Foreskin melanocyte (primary cell): ENCODE measurements at places on chromosomes 2 and 18.

DNA sequence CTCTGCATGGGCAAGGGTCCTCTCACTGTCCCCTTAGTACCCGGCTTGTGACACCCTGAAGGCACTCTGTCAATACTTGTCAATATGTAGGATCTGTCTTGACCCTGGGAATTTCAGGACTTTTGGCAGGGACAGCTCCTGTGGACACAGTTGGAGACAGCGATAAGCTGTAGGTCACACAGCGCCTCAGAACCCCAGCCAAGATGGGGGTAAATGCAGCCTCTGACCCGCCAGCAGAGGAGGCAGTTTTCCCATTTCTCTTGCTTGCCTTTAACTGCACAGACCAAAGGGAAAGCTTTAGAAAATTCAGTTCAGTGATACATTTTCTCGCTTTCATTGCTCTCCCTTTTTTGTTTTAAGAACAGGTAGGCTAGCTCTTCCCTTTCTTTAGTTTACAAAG is 54.8 kb upstream of the KLHL29 start:
- DNase-seq, result peak; percentile 3

GRCh38 chr2:160125366-160125765 is 63.0 kb upstream of the PLA2R1 start:
- DNase-seq, result no peak

GRCh38 chr2:1487758-1488157 is 74.5 kb downstream of the TPO start:
- DNase-seq, result no peak

DNA sequence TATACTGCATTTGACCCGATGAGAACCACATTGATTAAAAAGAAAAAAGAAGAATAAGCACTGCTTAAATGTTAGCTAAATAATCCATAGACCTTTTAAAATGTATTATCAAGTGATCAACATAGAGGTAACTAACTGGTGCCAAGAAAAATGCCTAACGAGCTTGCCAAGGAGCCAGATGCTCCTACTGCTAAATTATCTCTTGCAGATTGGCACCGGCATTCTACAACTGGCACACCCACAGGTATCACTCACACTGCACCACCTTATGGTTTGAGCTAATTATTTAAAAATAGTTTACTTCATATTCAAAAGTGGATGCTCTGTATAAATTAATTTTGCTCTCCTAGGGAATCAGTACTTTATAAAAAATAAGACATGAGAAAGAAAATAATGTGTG is 341.6 kb upstream of the CDH7 start:
- DNase-seq, result no peak

- no peak for DNase-seq
These were observed 70.0 kb downstream of the NAB1 start for GRCh38 chr2:190718652-190719526.

DNA sequence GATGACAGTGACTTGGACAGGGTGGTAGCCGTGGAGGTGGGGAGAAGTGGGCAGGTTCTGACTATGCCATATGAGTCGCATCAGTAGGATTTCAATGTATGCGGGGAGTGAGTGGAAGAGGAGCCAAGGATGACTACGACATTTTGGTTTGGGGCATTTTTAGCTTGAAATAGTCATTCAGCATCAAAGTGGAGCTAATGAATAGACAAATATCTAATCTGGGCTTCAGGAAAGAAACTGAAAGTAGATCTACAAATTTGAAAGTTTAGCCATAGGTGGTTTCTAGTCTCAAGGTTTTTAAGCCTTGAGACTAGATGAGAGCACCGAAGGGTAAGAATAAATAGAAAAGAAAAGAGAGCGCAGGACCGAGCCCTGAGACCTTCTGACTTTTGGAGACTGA is 58.3 kb downstream of the FEZ2 start:
- DNase-seq, result no peak

DNA sequence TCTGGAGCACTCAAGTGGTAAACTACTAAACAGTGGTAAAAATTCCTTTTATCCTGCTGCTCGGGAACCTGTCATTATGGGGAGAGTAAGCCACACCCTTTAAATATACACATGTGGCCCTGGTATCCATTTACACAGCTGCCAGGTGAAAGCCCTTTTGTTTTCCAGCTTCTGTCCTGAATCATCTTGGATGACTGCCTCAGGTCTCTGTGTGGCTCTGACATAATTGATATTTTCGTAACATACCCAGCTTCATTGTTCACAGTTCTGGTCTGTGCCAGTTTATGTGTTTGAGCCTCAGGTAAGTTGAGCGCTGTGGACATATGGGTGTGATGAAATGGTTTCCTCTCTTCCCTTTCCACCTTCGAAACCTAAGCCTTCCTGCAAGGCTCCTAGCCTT is 15.7 kb upstream of the TTC39C start:
- no peak for DNase-seq

DNA sequence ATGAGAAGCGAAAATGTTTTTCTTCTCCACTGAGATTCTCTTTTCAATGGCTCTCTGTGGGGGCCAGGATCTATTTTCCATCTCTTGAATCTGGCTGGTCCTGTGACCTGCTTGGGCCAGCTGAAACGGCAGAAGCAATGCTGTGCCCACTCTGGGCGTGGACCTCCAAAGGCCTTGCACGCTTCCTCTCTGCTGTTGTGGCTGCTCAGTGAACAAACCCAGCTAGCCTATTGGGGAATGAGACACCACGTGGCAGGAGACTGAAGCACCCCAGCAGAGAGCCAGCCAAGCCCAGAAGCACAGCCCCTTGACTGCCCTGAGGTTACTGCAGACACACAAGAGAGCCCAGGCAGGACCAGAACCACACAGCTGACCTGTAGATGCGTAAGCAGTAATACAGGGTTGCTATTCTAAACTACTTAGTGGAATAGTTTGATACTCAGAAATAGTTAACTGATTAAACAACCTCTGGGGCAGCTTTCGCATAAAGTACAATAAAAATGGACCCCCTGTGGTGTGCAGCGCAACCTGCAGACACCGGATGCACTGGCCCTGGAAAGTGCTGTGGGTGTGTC is 221.7 kb upstream of the SH3BP4 start:
- no peak for DNase-seq

- DNase-seq, result no peak
These were observed 48.1 kb downstream of the BCL11A start for GRCh38 chr2:60505240-60505879.

DNA sequence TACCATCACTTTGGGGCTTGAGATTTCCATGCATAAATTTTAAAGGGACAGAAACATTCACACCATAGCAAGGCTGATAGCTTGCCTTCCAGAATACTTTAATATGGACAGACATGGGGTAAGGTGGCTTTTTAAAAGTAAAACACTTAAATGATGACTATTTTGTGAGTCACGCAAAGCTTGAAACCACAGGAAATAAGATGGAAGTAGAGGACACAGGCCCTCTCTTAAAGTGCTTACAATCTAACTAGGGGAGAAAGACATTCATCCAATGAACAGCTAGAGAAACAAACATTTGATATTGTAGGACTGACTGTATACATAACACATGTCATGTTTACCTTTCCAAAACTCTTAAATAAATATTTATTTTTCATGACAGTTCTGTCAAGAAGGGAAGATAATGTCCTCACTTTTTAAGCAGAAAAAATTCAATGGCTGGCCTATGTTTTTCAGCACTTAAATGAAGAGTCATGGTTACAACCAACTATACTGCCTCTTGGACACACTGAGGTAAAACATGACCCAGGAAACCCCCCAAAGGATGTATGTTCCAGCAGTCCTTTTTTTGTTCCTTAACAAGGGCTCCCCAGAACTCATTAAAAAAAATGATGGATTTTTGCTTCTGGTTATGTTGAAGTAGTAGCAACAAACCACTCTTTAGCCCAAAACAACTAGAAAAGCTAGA is 120.0 kb upstream of the RBMS1 start:
- DNase-seq, result peak; percentile 25

GRCh38 chr2:161964160-161964559 is 109.9 kb downstream of the DPP4 start:
- no peak for DNase-seq

DNA sequence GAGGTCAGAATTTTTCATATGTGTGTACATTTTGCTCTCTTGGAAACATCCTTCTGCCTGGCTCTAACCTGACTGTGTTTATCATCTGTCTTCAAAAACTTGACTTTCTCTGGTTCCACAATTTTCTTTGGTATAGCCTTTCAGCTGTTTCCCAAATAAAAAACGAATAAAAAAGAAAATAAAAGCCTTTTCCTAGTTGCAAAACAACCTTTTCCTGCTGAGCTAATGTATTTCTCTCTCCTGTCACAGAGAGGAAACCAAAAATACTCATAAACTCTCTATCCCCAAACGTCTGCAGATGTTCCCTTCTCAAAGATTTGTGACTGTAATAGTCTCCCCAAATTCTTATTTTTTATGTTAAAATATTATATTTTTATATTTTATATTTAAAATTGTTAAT is 505.3 kb upstream of the SLC39A10 start:
- DNase-seq, result no peak

- peak; percentile 22 for DNase-seq
These were observed 42.8 kb downstream of the SCRN3 start for GRCh38 chr2:174438146-174438886.

DNA sequence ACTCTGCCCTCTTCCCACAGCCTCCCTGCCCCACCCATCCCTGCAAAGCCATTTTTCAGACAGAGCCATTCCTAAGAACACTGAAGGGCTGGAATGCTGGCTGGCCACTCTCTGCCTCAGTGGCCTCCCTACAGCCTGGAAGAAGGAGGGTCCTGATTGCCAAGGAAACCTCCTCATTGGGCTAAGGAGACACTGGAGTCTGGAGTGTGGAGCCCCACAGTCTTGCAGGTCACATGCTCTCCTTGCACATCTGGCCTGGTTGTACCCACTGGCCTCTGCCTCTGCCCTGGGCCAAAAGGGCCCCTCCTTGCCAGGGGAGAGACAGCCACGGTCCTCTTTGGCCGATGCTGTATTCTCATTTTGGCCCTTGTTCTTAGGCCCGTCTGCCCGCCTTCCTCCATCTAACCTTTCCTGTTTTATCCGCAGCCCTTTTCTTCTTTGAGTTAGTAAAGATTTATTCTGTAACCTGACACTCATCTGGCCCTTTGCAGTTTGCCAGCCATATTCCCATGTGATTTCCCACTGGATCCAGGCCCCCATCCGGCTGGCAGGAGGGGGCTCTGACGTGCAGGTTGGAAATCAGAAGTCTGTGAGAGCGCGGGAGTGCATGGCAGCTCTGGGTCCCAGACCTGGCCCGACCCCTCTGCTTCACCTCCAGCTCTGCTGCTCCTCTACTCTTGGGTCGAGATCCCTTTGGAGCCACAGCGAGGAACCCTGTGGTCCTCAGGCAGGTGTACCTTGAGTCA is 11.0 kb upstream of the CATIP start:
- no peak for DNase-seq

GRCh38 chr18:28669165-28669564 is 492.2 kb upstream of the CDH2 start:
- no peak for DNase-seq

GRCh38 chr2:37585982-37586621 is 85.3 kb downstream of the CDC42EP3 start:
- peak; percentile 53 for DNase-seq

DNA sequence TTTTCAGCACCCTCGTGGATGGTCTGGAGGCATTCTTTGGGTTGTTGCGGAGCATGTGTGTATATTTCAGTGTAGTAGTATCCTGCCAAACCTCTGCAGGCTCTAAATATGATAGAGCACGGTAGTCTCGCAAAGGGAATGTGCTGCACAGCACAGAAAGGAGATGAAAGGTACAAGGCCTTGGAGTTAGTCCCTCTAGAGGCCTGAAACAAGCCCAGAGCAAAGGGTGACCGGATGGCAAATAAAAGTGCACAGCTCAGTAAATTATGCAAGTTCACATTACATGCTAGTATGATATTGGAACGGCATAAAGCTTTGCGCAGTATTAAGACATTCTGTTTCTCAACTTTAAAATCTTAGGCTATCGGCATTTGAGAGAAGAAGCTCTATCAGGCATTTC is 294.5 kb upstream of the REV1 start:
- no peak for DNase-seq

- DNase-seq, result no peak
These were observed 113.4 kb downstream of the MIB1 start for GRCh38 chr18:21853775-21854552.

- no peak for DNase-seq
These were observed 271.7 kb upstream of the RAB6C start for GRCh38 chr2:129707800-129708199.

DNA sequence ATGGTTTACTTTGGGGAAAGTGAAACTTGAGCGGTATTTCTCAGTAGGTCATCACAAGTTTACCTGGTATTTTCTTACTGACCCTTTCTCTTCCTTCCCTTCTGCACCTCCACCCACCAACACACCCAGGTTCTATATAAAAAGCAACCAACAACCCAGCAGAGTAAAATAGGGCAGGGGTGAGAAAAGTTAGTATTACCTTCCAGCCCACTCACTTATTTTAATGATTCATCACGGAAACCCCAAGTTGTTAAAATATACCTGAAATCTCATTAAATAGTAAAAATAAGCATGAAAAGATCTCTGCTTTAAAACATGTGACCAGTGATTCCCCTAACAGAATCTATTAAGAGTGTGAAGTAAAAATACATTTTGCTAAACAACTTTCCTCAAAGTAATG is 306.1 kb downstream of the ZEB2 start:
- DNase-seq, result no peak

GRCh38 chr2:131077966-131078365 is 15.3 kb downstream of the FAM168B start:
- DNase-seq, result no peak

- no peak for DNase-seq
These were observed 151.4 kb downstream of the ETAA1 start for GRCh38 chr2:67548317-67549201.

DNA sequence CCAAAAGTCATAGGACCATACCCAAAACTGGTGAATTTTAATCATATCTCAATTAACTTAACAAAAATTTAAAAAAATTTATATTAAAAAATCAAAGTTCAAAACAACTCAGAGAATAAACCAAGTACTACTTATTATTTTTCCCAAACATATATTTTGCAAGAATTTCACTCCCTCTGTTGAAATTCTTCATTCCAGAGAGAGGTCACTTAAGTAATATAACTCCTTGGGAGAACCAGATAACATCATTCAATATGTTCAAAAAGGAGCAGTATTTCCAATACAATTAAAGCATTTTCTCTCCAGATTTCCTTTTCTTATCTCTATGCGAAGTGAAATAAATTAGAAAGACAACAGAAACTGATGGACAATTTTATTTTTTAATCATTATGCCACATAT is 165.9 kb upstream of the RND3 start:
- no peak for DNase-seq

- no peak for DNase-seq
These were observed 221.1 kb downstream of the GALR1 start for GRCh38 chr18:77470569-77471413.

DNA sequence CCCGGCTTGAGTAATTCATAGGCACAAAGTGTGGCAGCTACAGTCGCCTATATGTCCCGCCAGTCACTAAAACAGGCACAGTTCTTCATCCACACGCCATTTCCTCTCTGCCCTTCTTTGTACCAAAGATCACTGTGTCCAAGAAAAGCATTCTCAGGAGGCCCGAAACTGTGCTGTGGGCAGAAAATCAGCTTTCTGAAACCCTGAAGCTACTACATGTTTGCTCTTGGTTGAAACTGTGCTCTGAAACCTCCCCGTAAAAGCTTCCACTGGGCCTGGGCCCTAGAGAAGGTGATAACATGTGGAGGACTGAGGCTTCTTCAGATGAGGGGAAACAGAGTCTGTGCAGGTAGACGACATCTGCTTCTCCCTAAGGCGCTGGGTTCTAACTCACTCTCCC is 75.6 kb upstream of the ID2 start:
- no peak for DNase-seq
